ENCODE measurements at places on chromosomes 7 and 10. TPM values are rescaled to one million over a fixed set of nuclear protein-coding genes. Genes with fewer than 3 reads are reported as not detected.

EMX2 gene
- not detected for total RNA-seq

TCERG1L gene
- not detected for total RNA-seq

DPCD gene
- 12.3 TPM for total RNA-seq

KIF11 gene
- total RNA-seq: 3.2 TPM

WNT2 gene
- total RNA-seq: 0.20 TPM

CLEC5A gene
- 0.41 TPM for total RNA-seq

TFR2 gene
- 1.1 TPM for total RNA-seq

OPN1SW gene
- total RNA-seq: not detected

INSYN2A gene
- 0.51 TPM for total RNA-seq

TMEM225B gene
- total RNA-seq: 0.82 TPM

DNA sequence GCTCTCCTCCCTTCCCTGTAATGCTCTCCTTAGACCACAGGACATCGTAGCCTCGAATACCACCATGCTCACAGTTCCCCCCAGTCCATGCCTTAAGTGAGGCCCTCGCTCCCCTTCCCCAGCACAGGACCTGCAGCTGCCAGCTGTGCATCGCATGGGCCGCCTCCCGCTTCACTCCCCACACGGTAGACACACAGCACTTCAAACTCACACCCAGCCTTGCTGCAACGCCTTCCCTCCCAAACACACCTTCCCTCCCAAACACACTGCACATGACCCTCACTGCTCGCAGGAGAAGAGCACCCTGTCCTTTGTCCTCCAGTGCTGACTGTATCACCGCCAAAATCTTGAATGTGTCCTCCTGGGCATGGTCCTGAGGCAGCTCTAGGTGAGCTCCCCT is 42.6 kb downstream of the COBL start:
- no peak for DNase-seq

DNA sequence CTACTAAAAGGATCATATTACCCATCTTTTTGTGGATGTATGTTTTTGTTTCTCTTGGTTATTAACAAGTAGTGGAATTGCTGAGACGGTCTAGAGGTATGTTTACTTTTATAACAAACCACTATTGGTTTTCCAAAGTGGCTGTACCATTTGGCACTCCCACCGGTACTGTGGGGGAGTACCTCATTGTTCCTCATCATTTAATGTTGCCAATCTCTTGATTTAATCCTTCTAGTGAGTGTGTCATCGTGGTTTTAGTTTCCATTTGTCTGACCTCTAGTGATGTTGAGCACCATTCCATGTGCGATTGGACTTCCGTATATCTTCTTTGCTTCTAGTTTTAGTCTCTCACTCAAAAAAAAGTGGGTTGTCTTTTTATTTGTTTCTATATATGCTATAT is 50.4 kb downstream of the RBM33 start:
- DNase-seq: no peak

DNA sequence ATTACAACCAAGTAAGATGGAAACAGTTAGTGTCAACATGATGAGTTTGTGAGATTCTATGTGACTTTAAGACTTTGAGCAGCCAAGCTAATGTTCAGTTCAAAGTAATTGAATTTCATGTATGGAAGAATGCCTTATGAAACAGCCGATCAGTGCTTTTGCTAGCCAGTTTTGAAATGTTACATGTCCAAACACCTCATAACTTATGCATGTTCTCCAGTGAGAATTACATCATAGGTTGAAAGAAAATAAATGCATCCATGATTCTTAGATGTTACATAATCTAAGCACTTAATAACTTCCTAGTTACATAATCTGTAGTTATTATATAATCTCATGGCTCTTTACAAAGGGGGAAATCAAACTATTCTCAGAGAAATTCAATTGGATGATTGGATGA is 211.3 kb downstream of the BICC1 start:
- no peak for DNase-seq

DNA sequence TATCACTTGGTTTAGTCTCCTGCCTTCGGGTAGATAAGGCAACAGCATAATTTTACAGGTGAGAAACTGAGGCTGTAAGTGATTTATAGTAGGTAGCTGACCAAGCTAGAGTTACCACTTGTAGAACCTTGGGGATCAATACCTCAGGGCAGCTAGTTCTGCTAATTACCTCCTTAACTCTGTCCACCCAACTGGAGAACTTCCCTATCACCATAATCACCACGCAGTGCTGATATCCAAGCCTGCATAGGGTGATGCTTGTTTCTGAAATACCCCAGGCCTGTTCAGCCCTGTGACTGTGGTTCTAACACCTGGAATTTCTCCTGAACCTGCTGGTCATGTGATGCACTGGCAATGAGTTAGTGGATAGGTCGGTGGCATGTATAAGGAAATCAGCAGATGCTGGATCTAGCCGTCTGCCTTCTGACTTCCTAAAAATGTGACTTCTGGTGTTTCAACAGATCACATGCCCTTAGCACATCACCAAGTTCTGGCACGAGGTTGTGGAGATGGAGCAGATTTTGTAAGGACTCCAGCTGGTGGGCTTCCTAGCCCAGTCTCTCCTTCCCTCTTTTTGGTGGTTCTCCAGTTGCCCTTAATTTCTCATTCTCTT is 15.3 kb downstream of the PLAU start:
- no peak for DNase-seq

GRCh38 chr7:29224726-29225125 is 30.2 kb downstream of the CHN2 start:
- DNase-seq: no peak

DNA sequence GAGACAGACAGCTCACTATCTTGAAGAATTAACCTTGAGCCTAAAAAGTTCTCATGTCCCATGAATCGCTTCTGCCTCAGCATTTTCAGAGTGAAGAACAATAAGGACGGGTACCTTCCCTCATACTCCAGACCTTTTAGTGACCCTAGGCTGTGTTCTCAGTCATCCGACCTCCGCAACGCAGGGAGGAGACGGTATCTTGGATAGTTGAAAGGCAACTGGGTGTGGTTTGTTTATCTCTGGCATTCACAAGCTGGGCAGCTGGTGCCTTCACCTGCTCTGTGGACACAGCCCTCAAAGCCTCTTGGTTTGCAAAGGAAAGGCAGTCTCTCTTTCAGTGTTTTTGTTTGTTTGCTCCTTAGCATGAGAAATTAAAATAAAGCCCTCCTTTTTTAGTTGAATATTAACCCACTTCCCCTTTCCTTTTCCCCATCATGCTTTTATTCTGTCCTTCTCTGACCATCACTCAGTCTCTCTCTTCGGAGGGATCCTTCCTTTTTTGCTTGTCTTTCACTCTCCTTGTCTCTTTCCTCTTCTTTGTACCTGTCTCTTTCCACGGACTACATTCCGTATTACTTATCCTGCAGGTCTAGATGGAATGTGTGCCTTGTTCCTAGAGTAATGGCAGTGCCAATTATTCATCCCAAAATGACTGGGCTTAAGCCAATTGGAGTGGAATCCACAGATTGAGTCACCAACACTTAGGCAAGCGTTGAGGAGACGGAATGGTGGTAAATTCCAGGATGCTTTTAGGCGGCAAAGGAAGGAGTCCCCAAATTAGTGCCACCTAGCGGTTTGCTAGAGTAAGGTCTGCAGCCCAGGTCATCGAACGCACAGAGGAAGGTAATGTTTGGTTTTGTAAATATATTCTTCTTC is 45.8 kb downstream of the PRR15 start:
- peak; percentile 71 for DNase-seq

DNA sequence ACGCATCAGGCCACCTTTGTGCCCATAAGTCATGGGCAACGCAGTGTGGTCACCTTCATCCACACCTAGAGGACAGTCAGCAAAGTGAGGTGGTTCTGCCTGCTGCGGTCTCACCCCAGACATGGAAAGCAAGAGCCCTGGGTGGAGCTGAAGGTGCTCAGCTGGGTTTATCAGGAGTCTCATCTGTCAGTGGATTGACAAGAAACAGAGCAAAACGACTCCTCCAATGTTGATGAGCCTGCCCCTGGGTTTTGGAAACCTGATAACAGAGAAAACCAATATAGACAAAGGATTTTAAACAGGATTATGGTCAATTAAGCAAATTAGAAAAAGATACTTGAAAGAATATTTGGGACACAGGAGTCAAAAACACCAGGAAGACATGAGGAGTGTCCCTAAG is 229.3 kb upstream of the PRSS58 start:
- DNase-seq: no peak

DNA sequence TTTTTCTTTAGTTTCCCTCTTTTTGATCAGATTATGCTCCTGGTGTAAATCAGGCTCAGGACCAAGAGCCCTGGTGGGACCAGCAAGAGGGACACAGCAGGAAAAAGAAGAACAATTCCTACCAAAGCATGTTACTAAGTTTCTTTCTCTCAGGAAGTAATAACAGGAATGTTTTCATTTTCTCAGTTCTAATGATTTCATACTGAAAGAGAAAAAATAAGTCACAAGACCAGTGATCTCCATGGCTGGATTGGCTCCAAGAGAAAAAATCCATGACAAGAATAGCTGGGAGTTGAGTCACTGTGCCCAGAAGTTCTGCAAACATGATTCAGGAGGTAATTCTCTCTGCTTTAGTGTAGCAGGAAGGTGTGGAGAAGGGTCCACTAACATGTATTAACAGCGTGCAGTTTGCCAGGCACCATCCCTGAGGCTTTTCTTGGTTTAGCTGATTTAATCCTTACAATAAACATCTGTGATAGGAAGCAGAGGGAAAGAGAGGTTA is 23.8 kb upstream of the IFIT2 start:
- no peak for DNase-seq

DNA sequence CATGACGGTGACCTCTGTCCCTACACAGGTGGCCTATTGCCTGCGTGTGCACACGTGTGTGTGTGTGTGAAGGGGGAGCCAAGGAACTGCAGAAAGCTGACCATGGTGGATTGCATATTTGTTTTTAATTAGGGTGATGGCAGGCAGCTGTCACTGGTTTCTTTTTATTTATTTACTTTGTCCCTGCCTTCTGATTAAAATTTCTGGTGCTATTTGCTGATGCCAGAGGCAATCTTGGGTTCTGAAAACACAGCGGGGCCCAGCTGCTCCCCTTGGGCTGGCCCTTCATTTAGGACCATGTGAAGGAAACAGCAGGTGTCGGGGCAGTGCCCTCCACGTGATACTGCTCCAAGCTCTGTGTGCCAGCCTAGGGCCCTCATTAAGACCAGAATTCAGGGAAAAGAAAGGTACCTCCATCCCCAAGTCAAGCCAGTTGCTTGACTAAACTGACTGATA is 71.3 kb upstream of the PODXL start:
- peak; percentile 54 for DNase-seq

GRCh38 chr10:8245131-8245813 is 190.8 kb downstream of the GATA3 start:
- DNase-seq: no peak

DNA sequence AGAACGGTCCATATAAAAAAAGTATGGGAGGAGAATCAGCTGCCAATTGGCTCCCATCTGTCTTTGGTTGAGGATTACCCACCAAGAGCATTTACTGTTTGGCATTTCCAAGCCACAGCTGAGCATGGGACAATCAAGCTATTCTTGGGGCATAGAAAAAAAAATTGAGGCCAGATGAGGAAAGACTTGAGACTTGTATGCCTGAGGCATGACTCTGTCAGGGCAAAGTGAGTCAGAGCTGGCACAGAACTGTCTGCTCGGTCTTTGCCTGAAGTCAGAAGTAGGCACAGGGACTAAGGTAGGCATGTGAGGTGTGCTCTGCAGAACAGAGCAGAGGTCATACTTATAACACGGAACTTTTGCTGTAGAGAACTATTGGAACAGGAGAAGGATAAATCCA is 126.5 kb upstream of the CHRM2 start:
- no peak for DNase-seq

- peak; percentile 64 for DNase-seq
These were observed 938 bp upstream of the CADPS2 start for GRCh38 chr7:122887198-122887597.

DNA sequence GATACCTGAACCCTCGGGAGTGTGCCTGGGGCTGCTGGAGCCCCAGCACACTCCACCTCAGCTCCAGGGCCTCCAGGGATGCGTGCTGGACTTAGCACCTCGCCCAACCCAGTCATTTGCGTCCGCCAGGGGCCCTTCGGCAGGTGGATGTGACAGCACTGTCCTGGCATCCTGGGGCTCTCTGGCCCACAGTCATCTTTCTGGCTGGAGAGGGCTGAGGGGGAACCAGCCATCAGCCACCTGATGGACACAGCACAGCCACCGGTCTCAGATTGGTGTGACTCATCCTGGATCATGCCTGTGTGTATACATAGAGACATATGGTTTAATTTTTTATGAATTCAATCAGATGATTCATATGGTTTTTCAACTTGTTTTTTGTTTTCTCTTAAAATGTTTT is 11.1 kb downstream of the ZNF775 start:
- DNase-seq: peak; percentile 28

- DNase-seq: no peak
These were observed 222.6 kb upstream of the KLF14 start for GRCh38 chr7:130956417-130957136.

DNA sequence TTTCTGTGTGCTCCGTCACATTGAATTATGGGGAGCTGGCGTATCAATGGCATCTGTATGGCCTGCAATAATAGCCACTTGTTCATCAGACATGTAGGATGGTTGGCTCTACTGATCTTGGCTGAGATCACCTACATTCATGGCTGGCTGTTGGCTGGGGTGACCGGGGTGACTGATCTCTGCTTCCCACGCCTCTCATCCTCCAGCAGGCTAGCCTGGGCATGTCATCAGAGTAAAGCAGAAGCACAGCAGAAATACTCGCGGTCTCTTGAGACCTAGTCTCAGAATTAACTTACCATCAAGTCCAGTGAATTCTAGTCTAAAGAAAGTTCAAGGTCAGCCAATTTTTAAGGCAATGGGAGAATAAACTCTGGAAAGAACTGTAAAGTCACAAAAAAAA is 257.7 kb upstream of the GLI3 start:
- no peak for DNase-seq

- DNase-seq: peak; percentile 71
These were observed 43.4 kb downstream of the LDB3 start for GRCh38 chr10:86711513-86712316.

Measured in mucosa of descending colon (tissue), 3 donors.